NCI-H2081 (cell line): ENCODE measurements at places on chromosomes 4 and X.

- no peak for DNase-seq
These were observed 15.8 kb downstream of the MED28 start for GRCh38 chr4:17630228-17630627.

DNA sequence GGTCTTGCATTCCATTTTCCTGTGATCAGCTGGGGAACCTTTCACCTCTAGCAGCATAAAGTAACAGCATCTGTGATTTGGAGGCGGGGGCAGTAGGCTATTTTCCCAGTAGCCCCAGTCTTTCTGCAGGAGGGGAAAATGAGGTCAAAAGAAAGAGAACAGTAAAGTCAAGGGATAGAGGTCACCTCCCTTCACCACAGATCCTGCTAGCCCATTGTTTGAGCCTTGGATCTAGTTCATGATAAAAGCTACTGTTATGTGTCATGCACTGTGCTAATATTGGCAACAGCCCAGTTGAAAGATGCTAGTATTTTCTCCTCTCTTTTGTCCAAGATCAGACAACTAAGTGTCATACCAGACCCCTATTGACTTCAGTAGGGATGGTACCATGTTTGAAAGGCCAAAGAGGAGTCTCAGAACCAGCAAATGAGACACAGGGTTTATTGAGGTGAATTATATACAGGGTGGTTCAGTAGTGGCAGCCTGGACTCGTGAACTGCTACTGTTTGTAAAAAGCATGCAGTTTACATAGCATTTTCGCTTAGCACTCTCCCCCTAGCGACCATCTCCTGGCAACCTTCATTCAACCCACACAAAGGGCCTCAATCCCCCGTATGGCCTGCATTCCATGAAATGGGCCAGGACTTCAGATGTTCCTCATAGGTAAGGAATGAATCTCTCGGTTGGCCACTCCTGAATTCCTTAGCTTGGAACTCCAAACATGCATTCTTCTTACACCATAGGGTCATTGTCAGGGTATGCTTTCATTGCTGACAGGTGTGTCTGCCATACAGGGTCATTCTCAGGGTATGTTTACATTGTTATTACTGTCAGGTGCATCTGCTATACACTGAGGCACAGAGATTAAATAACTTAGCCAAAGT lies 170.0 kb upstream of the FRMPD4 start:
- peak; percentile 56 for DNase-seq

DNA sequence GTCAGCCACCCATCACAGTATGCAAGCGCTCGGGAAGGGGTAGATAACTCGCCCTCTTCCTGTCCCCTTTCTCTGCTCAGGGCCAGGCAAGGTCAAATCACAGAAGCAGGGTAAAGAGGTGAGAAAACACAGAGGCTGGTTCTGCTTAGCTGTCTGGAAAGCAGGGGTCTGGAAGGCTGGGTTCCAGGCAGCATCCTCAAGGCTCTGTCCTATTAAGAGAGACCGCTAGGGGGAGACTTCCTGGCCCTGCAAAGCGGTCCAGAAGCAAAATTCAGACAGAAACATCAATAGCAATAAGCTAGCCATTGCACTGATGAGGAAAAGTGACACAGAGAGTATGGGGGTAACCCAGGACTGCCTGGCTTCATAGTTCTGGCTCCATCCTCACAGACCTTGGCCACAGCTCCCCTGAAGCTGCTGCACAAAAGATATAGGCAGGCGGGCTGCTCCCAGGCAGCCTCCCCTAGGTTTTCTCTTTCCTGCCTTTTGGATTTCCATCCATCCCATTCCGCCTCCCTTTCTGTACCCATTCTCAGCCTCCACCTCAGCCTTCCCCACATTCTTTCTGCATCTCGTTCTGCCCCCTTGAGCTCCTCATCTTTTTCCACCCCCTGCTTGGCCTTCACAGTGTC lies 308.5 kb downstream of the EVC2 start:
- no peak for DNase-seq

DNA sequence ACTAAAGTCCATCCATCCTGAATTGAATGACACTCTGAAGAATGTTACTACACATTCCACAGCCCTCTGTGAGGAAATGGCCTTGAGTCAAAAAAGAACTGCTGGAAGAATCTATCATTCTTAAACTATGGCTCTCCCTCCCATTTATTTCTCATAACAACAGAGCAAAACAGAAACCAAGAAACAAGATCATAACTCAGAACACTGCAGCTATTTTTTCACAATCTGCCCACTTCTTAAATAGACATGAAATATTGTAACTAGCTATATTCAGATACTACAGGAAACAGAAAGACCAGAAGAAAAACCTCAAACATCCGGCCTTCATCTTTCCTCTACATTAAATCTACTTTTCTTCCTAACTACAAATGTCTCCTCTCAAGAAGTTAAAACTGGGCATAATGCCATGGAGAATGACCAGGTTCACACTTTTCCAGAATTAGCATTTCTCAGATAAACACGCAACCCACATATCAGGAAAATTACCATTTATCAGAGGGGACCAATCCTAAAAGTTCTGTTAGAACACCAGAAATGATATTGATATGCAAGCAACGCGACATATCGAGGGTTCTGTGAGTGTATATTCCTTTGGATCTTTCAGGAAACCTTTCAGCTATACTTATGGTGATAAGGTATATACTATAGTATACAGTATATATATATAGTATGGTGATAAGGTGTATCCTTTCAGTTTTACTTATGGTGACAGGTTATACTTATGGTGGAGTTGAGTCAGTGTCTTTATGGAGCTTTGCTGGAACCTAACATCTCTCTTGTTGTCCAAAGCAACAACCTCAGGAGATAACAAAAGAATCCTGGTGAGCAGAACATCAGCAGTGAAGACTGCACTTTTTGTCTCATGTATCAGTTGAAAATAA lies 60.4 kb upstream of the IRF2 start:
- DNase-seq, result no peak

- DNase-seq, result peak; percentile 2
These were observed 264.1 kb upstream of the GATB start for GRCh38 chr4:152024881-152025280.
